ENCODE measurements at places on chromosomes 3 and 15. TPM values are rescaled to one million over a fixed set of nuclear protein-coding genes. Genes with fewer than 3 reads are reported as not detected.

DNA sequence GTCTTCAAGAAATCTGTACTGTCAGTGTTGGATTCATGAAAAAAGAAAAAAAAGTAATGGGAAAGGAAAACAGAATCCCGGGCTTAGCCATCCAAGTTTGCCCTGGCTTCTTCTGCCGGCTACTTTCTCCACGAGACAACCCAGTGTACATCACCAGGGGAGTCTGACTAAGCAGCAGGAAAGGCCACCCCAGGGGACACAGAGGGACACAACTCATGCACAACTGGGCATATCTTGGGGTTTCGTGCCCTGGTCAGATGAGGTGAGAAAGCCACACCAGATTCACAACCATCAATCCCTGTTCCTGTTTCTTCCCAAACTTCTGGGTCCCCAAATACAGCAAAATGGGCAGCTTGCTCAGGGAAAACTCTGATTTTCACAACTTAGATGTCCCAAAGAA, 33.2 kb downstream of the ADAMTS17 start:
- H3K4me1 ChIP-seq: peaks cover 7% of the 10 kb centered on the region
- peaks cover 2% of the 10 kb centered on the region for H3K27me3 ChIP-seq
- no peak for DNase-seq
- H3K27ac ChIP-seq: no peak overlapping the region
- H3K36me3 ChIP-seq: peaks cover 4% of the 10 kb centered on the region

The GOLGA8R gene
- total RNA-seq: 35.4 TPM

The RAB6B gene
- 0.39 TPM for total RNA-seq

DNA sequence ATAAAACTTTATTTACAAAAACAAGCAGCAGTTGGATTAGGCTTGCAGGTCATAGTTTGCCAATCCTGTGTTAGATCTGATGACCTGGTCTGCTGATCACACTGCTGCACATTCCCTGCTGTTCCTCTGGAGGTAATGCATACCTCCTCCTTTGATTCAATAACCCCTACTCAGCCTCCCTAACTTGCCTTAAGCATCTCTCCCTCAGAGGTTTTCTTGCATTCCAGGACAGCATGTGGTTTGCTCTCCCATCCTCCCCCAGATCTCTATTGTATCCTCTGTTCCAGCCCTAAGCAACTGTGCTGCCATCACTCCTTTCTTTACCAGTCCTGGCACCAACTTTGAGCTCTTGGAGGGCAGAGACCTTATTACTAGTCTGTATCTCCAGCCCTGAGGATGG, 63.4 kb downstream of the CACNA2D3 start:
- H3K4me3 ChIP-seq: no peak overlapping the region
- H3K27me3 ChIP-seq: peaks cover 3% of the 10 kb centered on the region
- no peaks in the 10 kb centered on the region for H3K4me1 ChIP-seq
- no peaks in the 10 kb centered on the region for H3K36me3 ChIP-seq
- no peak overlapping the region for H3K27ac ChIP-seq

- no peaks in the 10 kb centered on the region for H3K4me1 ChIP-seq
- H3K36me3 ChIP-seq: no peaks in the 10 kb centered on the region
- H3K27me3 ChIP-seq: peaks cover 7% of the 10 kb centered on the region
- peak; percentile 14 for DNase-seq
These were observed 9.1 kb upstream of the HHATL start for GRCh38 chr3:42711491-42712343.

The CLDN18 gene
- total RNA-seq: not detected
